Stimulated activated CD8-positive, alpha-beta memory T cell treated with anti-CD3 and anti-CD28 coated beads, Interleukin-4, amount 100 ng/mL, for 4 hours (primary cell): ENCODE measurements at places on chromosomes 7 and 10.

DNA sequence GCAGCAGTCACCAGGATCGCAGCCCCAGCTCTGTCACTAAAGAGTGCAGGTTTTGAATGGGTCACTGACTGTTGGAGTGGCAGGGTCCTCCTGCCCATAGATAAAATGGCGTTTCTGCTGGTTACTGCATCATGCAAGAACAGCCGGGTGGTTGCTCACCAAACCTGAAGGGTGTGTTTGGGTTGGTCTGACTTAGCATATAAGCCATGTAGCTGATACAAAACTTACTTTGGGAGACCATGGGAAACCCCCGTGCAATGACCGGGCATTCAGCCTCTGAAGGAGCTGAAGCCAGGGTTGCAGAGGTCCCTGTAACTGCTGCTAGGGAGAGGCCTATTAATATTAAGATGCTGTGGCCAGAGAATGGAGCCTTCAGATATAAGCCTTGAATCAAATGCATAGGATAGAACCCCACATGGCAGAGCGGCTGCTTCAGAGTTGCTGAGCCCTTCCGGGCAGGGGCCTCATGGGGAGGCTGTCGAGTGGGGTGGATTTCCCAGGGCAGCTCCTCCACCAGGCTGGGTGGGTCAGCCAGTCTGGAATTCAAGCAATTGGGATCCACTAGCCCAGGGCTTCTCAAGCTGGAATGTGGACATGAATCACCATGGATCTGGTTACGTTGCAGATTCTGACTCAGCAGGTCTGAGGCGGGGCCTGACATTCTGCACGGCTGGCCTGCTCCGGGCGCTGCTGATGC is 70.9 kb upstream of the CTBP2 start:
- DNase-seq = no peak

DNA sequence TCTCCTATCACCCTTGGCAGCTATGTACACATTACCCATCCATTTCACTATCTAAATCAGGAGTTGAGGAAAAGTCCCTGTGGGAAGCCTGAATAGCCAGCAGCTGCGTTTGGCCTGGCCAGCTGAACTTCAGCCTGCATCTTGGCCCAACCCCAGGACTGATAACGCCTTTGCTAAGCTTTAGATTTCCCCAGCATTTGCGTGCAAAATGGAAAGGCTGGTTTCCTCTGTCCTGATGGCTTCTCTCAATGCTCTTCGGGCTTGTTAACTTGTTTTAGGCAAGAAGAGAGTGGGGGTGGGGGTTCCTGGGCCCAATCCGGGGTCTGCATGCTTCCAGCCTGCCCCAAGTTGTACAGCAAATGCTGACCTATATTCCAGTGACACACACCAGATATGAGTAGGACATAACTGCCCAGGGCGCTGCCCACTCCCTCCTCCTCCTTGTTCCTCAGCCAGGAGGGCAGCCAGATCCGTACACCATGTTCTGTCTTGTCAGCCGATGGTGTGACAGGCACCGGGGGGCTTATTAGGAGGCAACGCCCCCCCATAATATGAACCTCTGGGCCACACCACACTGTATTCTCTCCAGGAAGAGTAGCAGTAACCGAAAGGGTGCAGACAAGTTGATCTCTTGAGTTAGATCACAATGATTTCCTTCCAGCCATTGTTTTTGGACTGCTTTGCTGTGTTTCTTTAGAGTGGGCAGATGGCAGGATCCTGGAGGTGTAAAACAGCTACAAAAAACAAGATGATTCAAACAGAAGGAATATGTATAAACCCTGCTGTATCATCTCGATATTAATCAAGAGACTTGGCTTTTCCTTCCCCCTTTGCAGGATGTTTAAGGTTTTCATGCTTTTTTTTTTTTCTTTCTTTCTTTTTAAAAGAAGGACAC is 339.0 kb downstream of the RNLS start:
- DNase-seq = no peak

GRCh38 chr10:33276282-33276923 is 58.1 kb downstream of the NRP1 start:
- no peak for DNase-seq

GRCh38 chr7:93146036-93146435 is 2.1 kb downstream of the SAMD9L start:
- DNase-seq = no peak

- DNase-seq = no peak
Measured at GRCh38 chr7:18384491-18385143, 110.9 kb upstream of the HDAC9 start.

DNA sequence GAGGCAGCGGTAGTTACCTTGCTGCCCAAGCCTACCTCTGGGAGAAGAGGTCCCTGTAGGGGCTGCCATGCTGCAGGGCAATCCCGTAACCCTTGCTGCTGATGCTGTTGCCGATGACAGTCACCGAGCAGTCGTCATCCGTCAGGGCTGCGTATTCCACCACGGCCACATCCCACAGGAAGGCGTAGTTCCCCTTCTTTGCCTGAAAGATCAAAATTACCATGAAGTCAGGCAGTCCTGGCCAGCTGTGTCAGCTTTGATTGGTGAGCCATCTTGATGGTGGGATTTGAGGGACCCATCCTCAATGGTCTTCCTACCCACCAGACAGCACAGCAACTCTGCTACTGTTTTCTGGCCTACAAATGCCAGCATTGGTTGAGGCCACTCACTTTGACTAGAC is 746.8 kb downstream of the GRID1 start:
- no peak for DNase-seq

DNA sequence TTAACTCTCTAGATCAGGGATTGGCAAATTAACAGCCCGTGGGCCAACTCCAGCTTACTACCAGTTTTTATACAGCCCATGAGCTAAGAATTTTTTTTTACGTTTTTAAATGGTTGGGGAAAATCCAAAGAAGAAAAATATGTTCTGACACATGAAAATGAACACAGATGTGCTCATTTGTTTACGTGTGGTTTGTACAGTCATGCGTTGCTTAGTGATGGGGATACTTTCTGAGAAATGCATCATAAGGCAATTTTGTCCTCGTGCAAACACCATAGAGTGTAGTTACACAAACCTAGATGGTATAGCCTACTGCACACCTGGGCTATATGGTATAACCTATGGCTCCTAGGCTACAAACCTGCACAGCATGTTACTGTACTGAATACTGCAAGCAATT is 8.3 kb upstream of the SMKR1 start:
- no peak for DNase-seq

DNA sequence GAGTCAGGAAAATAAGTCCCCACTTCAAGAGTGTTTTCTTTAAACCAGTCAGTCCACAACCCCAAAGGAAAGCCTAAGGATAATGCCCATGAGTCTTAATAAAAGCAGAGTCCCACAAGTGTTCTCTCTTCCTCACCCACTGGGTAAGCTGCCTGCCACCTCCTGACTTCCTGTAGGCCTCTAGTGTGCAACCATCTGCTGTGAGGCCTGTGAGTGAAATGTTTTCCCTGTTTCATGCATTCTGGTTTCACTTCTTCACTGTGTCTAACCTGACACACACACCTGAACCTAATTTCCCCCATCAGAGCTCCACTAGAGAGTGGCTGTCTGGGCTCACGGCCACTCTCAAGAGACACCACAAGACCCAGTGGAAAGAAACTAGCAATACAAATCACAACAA is 38.9 kb upstream of the GDF10 start:
- no peak for DNase-seq

GRCh38 chr10:92813979-92814378 is 34.3 kb upstream of the EXOC6 start:
- no peak for DNase-seq

- DNase-seq = no peak
Measured at GRCh38 chr7:630539-630938, 96.0 kb upstream of the DNAAF5 start.

GRCh38 chr7:82317760-82318159 is 125.8 kb downstream of the CACNA2D1 start:
- DNase-seq = no peak

DNA sequence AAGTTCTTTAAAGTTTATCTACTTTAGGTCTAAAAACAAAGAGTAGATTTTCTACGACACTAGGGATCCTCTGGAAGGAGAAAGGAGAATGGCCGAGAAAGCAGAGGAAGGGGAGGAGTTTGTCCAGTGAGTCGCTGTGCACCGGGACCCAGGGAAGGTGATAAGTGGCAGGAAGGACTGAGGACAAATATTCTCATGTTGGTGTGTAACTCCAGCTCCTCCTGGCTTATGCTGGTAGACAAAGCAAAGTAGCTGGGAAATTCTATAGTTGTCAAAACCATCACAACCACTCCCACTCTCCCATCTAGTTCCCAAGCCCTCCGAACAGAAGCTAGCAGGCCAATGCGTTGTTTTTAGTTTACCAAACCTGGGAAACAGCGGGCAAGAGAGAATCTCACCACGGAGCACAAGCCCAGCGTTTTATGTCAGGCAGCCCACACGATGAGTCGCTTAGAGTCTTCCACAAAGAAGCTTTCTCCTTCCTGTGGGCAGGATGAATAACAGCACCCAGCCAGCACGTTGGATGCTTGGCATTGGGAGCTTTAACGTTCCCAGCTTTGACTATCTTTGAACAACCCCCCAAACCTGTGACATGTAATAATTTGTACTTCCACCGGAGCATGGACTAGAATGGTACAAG is 32.9 kb upstream of the JCAD start:
- DNase-seq = no peak

- DNase-seq = no peak
Measured at GRCh38 chr10:99430116-99430450, 341 bp downstream of the GOT1 start.

DNA sequence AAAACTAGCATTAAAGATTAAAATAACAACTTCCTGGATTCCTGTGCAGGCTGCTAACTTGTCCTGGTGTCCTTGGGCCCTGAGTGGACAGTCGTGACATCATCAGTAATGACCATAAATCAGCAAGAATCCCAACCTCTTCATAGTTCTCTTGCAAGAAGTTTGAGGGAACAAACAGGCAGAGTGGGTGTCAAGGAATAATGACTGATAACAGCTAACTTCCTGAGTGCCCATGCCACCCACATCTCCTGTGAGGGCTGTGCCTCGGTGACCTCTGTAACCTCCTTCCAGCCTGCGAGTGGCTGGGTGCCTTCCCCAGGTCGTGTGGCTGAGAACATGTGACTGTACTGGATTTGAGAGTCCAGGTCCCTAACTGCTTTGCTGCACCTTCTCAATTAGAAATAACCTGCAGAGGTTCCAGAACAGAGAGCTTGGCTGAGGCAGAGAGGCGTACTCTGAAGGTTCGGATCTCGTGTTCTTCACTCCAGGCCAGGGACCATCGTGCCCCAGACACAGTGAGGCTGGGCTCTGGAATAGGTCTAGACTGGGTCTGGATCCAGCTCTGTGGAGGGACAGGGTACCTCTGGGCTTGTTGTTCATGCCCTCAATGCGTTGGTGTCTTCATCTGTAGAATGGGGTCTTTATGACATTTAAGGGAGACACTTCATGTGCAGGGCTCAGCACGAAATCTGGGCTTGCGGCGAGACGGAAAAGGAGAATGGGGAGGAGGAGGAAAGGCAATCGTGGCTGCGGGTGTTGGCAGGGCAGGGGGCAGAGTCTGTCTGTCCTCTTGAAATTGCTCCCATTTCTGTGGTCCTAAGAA is 313.1 kb upstream of the ZNF32 start:
- DNase-seq = no peak

GRCh38 chr10:48965460-48965859 is 25.8 kb upstream of the LRRC18 start:
- no peak for DNase-seq

DNA sequence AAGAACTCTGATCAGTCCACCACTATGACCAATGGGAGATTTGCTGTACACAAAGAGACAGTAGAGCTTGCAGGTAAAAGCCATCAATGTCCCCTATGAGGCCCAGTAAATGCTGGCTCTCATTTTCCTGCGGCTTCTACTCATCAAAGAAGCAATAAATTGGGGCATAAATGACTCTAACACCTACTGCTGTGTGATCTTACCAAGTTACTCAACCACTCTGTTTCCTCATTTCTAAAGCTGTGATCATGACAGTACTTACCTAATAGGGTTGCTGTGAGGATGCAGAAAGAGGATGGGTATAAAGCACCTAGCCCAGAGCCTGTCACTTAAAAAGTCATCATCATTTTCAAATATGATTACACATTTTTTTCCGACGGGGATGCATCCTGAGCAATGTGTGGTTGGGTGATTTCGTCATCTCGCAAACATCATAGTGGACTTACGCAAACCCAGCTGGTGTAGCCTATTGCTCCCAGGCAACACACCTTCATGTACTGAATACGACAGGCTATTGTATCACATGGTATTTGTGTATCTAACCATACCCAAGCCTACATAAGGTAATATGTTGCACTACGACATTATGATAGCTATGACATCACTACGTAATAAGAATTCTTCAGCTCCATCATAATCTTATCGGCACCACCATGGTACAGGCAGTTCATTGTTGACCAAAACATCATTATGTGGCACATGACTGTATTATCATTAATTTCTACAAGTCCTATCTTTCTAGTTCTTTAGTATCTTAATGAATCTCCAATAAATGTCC is 7.1 kb upstream of the MGMT start:
- no peak for DNase-seq

- no peak for DNase-seq
Measured at GRCh38 chr7:45387837-45388236, 186.3 kb upstream of the ADCY1 start.

DNA sequence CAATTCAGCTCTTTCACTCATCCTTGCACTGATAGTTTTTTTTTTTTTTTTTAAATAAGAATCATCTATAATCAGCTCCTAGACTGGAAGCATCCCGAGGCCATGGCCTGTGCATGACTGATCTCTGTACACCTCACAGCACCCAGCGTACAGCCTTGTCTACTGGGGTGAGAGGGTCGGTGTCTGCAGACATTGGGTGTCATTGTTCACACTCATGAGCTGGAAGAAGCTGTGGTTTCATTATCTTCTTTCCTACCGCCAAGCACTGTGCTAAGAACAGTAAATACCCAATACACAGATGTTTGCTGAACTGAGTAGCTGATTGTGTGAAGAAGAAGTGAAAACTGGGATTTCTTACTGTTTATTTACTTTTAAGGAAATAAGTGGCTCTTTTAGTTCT is 123.6 kb downstream of the CLEC2L start:
- no peak for DNase-seq

GRCh38 chr10:79431891-79432831 is 13.3 kb downstream of the ZCCHC24 start:
- no peak for DNase-seq

DNA sequence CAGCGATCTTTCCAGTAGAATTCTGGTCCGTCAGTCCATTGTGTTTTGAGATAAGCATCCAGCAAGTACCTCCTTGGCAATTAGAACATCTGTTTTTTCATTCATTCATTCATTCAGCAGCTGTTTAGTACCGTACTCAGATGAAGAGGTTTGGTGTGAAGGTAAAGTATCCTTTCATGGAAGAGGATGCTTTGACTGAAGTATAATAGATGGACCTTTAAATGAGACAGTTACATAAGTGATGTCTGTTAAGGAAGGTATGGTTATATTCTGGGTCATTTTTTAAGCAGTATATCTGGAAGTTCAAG is 1.2 kb downstream of the MAPK8 start:
- DNase-seq = no peak
